ENCODE measurements at places on chromosomes 1 and 21. TPM values are rescaled to one million over a fixed set of nuclear protein-coding genes. Genes with fewer than 3 reads are reported as not detected.

GRCh38 chr1:240247899-240248298 is 156.2 kb downstream of the FMN2 start:
- no peaks in the 10 kb centered on the region for H3K27me3 ChIP-seq
- H3K4me3 ChIP-seq, result no peak overlapping the region

OR2L2 gene
- under 0.01 TPM for total RNA-seq

DNA sequence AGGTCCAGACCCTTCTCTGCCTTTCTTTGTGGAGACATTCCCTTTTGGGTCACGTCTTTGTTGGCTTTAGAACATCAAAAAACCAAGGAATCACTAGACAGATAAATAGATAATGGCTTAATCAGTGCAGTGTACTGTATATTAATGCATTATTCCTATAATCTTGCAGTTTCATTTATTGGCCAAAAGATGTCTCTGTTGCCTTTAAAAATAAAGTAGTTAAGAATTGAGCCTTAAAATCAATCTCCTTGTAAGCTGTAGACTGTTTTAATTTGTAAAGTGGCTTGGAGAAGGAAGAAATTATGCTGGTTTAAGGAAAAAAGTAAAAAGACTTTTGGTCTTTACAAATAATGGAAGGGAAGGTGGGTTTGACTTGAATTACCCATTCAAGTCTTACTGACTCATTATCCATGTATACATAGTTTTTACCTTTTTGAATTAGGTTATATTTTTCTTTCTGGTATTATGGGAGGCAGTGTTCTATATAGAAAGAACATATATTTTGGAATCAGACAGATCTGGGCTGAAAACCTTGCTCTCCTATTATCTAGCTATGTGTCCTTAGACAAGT is 84.6 kb downstream of the VPS13D start:
- H3K4me3 ChIP-seq, result no peak overlapping the region
- H3K27me3 ChIP-seq, result no peaks in the 10 kb centered on the region
- no peak for DNase-seq
- peaks cover 4% of the 10 kb centered on the region for H3K4me1 ChIP-seq

FCGR1A gene
- total RNA-seq, result 2.7 TPM

DNA sequence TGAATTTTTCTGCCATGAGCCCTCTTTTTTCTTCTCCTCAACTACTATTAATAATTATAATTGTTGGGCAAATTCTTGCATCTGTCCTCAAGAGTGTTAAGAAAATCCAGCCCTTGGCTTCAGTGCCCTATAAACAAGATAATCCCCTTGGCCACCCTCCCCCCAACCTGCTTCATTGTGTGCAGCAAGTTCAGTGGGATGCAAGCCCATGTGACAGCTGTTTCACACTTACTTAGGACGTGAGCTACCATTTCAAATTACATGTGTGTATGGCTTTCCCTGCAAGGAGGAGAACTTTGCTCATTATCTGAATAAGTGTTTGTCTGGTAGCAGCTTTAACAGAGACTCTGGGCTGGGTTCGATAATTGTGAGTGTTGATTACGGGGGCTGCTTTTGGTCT is 276.2 kb downstream of the CACNA1E start:
- no peak overlapping the region for H3K27ac ChIP-seq
- H3K27me3 ChIP-seq, result no peaks in the 10 kb centered on the region
- no peaks in the 10 kb centered on the region for H3K36me3 ChIP-seq
- no peaks in the 10 kb centered on the region for H3K4me1 ChIP-seq
- H3K4me3 ChIP-seq, result no peak overlapping the region
- DNase-seq, result no peak

CLDN17 gene
- 0.09 TPM for total RNA-seq

DNA sequence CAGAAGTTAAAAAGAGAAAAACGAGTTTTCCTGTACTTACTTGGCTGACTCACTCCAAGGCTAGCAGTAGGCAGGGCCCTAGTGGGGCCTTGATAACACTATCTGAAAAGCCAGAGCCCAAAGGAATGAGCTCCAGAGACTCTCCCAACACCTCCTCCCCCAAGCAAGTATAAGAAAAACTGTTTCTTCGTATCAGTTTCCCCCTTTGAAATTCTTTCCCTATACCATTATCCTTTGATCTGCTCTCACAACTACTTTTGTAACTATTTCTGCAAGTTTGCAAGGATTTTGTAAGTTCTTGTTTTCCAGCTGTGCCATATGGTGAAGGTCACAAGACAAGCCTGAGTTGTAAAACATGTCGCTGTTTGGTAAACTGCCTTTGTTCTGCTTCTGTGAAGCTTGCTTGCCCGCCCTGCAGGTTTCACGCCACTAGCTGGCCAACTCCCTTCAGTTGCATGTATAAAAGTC is 36.5 kb upstream of the KCNJ15 start:
- H3K36me3 ChIP-seq, result no peaks in the 10 kb centered on the region
- H3K4me3 ChIP-seq, result no peak overlapping the region
- H3K27me3 ChIP-seq, result no peaks in the 10 kb centered on the region

DNA sequence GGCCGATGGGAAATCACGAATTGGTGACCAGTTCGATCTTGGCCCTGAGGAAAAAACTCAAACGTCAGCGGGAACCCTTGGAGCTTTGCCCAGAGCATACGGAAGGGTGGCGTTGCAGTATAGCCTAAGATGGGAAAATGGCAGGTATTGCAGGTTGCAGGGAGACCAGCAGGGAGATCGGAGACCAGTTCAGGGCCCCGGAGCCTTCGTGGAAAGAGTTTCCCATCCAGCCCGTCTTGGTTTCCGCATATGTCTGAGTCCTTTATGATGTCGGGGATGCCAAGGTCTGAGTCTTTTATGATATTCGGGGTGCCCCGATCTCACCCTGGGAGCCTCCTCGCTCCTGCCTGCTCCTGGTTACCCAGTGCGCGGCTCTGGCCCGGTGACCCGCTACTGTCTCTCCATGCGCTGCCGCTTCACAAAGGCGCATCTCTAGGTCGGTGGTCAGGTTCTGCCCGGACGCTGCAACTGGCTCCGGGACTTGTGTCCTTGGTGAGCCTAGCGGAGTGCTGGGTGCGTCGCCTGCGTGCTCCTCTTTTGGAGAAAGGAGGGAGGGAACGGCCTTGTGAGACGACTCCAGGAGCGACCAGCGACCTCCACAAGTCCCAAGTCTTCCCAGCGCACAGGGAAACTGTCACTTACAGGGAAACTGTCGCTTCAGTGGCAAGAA is 94.2 kb downstream of the PRKAB2 start:
- H3K27ac ChIP-seq, result no peak overlapping the region
- no peaks in the 10 kb centered on the region for H3K36me3 ChIP-seq
- H3K4me1 ChIP-seq, result peaks cover 5% of the 10 kb centered on the region
- no peak for DNase-seq
- H3K27me3 ChIP-seq, result peaks cover 49% of the 10 kb centered on the region
- no peak overlapping the region for H3K4me3 ChIP-seq

CYP2J2 gene
- 1.1 TPM for total RNA-seq

DNA sequence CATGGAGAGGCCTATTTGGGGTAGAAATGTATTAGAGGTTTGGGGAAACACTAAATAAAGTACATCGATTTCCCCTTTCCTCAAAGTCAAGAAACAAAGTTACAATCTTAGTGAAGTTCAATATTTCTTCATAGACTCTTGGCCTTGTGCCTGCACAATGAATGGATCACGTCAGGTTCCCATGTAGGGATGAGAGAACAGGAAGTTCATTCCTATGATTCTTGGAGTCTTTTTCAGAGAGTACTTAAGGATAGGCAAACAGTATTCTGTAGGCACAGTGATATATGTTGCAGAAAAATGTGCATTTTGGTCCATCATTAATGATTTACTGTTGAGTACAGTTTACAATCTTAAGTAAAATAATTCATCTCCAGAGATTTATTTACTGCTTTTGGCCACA is 275.5 kb downstream of the RGS7 start:
- H3K4me1 ChIP-seq, result no peaks in the 10 kb centered on the region
- H3K36me3 ChIP-seq, result no peaks in the 10 kb centered on the region
- no peak for DNase-seq
- H3K4me3 ChIP-seq, result no peak overlapping the region
- H3K27me3 ChIP-seq, result no peaks in the 10 kb centered on the region

DNA sequence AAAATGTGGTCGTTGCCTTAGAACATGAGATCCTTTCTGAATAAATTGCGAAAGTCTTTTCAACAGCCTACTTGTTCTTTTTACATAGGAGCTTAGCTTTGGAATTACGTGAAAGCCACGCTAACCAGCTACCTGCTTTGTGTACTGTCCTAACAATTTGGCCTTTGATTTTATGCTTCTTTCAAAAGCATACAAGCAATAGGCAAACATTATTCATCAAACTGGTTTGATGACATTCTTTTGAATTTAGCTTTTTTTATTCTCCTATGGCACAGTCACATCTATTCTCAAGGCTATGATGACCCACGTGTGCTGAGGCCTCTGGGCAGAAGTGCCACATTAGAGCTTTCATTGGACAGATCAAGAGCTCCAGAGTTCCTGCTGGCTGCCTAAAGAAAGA is 178.0 kb upstream of the DPT start:
- DNase-seq, result no peak
- H3K27me3 ChIP-seq, result no peaks in the 10 kb centered on the region
- no peaks in the 10 kb centered on the region for H3K36me3 ChIP-seq
- no peak overlapping the region for H3K4me3 ChIP-seq
- H3K4me1 ChIP-seq, result no peaks in the 10 kb centered on the region
- no peak overlapping the region for H3K27ac ChIP-seq

TEX50 gene
- total RNA-seq, result not detected

PPM1J gene
- 1.7 TPM for total RNA-seq

- no peaks in the 10 kb centered on the region for H3K36me3 ChIP-seq
- peaks cover 7% of the 10 kb centered on the region for H3K4me1 ChIP-seq
- H3K4me3 ChIP-seq, result no peak overlapping the region
- no peaks in the 10 kb centered on the region for H3K27me3 ChIP-seq
These were observed 21.7 kb downstream of the PDXK start for GRCh38 chr21:43740497-43741156.

DNA sequence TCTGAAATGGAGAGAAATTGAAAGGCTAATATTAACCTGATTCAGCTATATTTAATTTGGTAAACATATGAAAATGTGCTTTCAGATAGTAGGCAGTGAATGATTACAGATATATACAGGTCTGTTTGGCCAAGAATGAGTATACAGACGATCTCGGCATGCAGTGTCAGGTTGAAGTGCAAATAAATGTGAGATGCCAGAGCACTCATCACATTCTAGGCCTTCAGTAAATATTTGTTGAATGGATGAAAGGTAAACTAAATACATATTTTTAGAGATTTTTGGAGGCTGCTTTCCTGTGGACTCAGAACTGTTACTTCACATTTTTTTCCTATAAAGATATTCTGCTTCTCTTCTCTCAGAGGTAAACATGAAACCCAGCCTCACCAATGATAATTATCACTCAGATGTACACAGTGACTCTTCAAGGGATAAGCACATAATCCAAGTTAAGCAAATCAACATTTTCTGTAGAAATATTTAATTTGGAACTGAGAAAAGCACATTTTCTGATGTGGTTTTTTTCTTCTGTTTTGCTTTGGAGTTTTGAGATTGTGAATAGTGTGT is 702.9 kb downstream of the BRINP3 start:
- no peaks in the 10 kb centered on the region for H3K27me3 ChIP-seq
- H3K4me3 ChIP-seq, result no peak overlapping the region
- H3K27ac ChIP-seq, result no peak overlapping the region

DNA sequence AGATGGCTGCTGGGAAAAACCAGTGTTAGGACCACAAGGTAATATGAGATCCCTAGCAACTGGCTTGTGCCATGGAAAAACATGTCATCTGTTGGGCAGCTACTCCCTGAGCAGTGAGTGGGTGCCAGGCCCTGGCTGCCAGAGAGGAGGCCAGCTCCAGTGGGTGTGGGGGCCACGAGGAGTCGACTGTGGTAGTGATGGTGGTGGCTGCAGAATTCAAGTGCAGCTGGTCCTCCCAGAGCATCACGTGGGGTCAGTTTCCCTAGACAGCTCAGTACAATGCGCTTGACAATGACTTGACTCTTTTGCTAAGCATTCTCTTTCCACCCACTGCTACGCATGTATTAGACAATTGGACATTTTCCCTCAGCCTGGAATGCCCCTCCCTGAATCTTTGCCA is 14.5 kb upstream of the CDC42 start:
- H3K36me3 ChIP-seq, result no peaks in the 10 kb centered on the region
- H3K4me3 ChIP-seq, result no peak overlapping the region

GRCh38 chr1:40313958-40314720 is 2.9 kb downstream of the COL9A2 start:
- H3K4me1 ChIP-seq, result peaks cover 11% of the 10 kb centered on the region
- no peak for DNase-seq
- no peak overlapping the region for H3K4me3 ChIP-seq
- no peaks in the 10 kb centered on the region for H3K36me3 ChIP-seq
- H3K27me3 ChIP-seq, result peaks cover 28% of the 10 kb centered on the region

SYCP1 gene
- total RNA-seq, result 0.05 TPM

GRCh38 chr1:69711190-69711930 is 143.6 kb downstream of the LRRC7 start:
- no peak for DNase-seq
- H3K27me3 ChIP-seq, result no peaks in the 10 kb centered on the region
- no peak overlapping the region for H3K27ac ChIP-seq
- H3K36me3 ChIP-seq, result no peaks in the 10 kb centered on the region
- H3K4me3 ChIP-seq, result no peak overlapping the region

SLC35F3 gene
- 3.2 TPM for total RNA-seq

DNA sequence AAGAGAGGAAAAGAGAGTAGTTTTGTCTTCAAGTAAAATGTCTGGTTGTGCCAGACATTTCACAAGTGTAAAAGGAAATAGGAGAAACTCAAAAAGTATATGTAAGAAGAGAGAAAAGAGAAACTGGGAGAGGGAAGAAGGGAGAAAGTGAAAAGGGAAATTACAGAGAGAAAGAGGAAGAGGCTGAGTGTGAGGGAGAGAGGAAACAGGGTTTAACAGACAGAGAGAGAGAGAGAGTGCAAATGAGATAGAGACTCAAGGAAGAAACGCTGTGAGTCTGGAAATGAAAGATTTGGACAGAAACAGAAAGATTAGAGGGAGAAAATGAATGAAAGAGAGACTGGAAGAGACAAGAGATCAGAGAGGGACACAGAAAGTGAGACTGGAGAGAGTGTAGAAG is 806.2 kb downstream of the PLA2G4A start:
- H3K4me3 ChIP-seq, result no peak overlapping the region
- H3K4me1 ChIP-seq, result no peaks in the 10 kb centered on the region
- DNase-seq, result no peak
- H3K27ac ChIP-seq, result no peak overlapping the region

DNA sequence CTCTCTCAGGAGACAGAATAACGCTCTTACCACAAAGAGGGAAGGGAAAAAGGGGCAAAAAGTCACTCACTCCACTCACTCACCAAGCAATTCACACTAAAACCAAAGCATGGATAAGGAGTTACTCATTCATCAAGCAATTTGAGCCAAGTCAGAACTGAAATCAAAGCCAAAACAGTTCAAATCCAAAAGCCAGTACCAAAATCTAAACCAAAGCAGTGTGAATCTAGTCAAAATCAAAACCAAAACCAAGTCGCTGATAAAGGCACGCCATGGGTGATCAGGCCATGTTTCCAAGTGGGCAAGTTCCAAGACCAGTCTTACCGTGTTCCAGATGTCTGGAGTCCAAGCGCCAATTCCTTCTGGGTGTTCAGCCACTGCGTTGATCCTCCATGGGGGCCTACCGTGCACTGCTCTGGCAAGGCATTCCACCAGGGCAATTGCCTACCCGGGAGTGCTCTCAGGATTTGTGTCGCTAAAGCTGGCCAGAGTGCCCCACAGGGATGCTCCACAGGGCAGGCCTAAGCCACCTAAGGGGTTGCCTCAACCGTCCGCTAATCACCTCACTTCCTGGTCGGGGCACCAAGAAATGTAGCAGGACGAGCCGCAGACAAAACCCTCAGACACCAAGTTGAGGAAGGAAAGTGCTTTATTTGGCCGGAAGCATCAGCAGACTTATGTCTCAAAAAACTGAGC is 142.3 kb downstream of the TRIM33 start:
- H3K4me1 ChIP-seq, result no peaks in the 10 kb centered on the region
- H3K27me3 ChIP-seq, result no peaks in the 10 kb centered on the region
- DNase-seq, result no peak
- H3K4me3 ChIP-seq, result no peak overlapping the region
- no peak overlapping the region for H3K27ac ChIP-seq
- H3K36me3 ChIP-seq, result no peaks in the 10 kb centered on the region

PKNOX1 gene
- 10.8 TPM for total RNA-seq
